ENCODE measurements at places on chromosomes 3 and 15.

DNA sequence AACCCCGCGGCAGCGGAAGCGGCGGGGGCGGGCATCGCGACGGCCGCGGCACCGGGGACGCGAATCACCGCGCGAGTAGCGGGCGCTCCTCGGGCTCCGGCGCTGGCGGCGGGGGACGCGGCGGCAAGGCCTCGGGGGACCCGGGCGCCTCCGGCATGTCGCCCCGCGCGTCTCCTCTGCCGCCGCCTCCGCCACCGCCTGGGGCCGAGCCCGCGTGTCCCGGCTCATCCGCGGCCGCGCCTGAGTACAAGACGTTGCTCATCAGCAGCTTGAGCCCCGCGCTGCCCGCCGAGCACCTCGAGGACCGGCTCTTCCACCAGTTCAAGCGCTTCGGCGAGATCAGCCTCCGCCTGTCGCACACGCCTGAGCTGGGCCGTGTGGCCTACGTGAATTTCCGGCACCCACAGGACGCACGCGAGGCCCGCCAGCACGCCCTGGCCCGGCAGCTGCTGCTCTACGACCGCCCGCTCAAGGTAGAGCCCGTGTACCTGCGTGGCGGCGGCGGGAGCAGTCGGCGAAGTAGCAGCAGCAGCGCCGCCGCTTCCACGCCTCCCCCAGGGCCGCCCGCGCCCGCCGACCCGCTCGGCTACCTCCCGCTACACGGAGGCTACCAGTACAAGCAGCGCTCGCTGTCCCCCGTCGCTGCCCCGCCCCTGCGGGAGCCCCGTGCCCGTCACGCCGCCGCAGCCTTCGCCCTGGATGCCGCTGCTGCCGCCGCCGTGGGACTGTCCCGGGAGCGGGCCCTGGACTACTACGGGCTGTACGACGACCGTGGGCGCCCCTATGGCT lies 675 bp downstream of the RBM15B start:
- DNase-seq = no peak

DNA sequence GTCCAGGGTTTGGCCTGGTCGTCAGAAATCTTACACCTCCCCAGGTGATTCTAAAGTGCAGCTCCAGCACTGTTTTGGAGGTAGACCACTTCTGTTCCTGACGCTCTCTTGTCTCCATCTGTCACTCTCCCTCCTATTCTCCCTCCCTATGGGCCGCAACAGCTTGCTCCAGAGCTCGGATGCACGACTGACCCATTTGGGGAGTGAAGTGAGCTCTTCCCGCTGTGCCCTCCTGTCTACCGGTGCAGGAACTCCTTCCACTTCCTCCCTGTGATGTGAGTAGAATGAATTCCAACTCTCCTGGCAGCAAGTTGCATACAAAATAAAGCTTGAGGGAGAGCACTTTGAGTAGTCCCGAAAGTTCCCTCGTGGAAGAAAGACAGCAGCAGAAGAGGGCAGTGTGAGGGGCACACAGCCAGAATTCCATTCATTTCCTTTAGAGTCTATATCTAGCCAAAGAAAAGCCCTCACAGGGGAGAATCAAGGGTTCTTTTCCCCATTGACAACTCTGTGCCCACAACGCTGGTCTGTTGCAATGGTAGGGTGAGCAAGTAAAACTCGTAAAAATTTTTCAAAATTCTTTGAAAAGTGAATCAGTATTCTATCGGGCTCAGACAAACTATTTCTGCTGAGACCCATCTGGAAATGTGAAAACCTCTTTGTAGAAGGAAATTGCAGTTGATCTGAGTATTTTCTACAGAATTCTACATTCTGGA lies 39.9 kb upstream of the BDH1 start:
- DNase-seq = no peak

- no peak for DNase-seq
Observed at GRCh38 chr3:11592445-11593298, 51.0 kb downstream of the VGLL4 start.

- DNase-seq = no peak
Observed at GRCh38 chr3:17367171-17367570, 375.3 kb downstream of the TBC1D5 start.

DNA sequence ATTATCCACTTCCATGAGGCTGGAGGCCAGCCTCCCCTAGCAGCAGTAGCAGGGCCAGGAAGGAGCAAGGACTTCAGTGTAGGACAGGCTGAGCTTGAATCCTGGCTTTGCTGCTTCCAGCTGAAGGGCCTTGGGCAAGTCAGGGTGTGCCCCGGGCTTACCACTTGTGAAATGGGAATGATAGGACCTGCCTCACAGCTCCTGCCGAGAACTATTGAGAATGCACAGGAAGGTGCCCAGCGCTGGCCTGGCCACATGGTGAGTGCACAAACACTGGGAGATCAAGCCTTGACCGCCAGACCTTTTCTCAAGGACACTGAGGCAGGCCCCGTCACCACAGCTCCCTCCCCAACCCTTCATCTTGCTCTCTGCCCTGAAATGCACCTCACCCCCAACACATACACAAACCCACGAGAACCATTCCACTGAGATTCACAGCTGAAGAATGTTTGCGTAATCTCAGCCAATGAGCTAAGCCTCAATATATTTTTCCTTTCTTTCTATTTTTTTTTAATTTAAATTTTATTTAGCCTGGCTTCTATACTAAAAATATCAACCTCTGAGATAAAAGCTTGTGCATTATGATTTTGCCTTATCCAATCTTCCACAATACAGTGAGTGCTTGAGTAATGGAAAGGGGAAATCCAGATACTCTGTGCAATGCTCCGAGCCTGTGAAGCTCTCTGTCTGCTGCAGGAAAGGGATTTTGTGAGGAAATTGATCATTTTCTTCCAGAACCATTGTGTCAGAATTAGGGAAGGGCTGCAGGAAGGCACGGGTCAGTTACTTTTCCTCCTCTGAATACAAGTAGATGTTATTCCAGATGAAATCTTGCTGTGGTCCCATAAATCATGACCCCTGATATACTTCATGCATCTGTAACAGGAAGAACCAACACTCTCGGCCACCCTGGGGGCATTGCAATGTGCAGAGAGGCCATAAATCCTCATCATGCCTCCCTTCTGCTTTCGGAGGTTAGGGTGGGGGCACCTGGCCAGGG lies 193.9 kb downstream of the TLE3 start:
- no peak for DNase-seq

- DNase-seq = no peak
Observed at GRCh38 chr15:98069256-98069655, 108.8 kb downstream of the ARRDC4 start.

GRCh38 chr3:173660645-173661299 lies 263.2 kb downstream of the NLGN1 start:
- no peak for DNase-seq

DNA sequence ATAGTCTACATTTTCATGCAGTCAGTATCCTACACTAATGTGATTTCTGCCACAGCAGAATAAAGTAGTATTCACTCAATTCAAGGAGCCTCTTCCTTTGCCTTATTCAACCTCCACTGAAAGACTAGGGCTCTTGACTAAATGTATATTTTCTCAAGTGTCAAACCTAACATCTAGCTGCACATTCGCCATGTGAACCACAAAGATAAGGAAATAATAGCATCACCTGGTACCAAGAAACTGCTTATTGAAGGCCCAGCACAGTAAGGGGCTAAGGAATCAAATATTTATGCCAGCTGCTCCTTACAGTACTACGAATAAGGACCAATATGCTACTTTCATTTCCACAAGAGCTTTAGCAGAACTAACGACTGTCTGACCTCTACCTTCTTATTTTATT lies 1.3 kb downstream of the SRP14 start:
- DNase-seq = no peak

DNA sequence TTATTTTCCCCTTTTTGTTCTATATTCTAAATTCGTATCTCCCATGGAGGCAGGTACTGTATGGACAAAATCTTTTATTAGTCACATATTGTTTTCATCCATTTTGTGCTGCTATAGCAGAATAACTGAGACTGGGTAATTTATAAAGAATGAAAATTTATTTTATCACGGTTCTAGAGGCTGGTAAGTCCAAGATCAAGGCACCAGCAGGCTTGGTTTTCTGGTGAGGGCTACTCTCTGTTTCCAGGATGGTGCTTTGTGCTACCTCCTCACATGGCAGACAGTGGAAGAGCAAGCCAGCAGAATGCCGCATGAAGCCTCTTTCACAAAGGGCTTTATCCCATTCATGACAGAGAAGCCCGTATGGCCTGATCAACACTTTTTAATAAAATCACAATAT lies 421.9 kb upstream of the TPRG1 start:
- no peak for DNase-seq

GRCh38 chr3:137970914-137971831 lies 38.8 kb upstream of the CLDN18 start:
- peak; percentile 88 for DNase-seq

- no peak for DNase-seq
Observed at GRCh38 chr15:85636351-85636750, 158.4 kb downstream of the KLHL25 start.

- DNase-seq = no peak
Observed at GRCh38 chr3:65174713-65175112, 486.9 kb upstream of the ADAMTS9 start.

DNA sequence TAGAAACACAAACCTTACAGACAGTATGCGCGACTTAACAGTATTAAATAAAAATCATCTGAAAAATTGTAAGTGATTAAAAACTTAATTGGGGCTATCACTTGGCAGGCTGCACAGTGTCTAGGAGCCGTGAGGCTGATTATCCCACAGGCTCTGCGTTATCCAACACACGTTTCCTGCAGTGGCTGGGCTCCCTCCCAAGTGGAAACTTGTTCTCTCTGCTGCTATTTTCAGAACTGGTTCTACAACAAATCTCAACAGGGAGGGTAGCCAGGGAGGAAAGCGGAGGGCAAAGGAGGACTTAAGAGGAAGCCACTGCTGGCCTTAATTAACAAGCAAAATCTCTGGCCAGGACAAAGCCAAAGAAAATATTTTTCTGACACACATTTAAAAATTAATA lies 555.2 kb downstream of the MAGI1 start:
- DNase-seq = peak; percentile 22

- no peak for DNase-seq
Observed at GRCh38 chr15:55327387-55327786, 8.4 kb downstream of the PIGB start.

DNA sequence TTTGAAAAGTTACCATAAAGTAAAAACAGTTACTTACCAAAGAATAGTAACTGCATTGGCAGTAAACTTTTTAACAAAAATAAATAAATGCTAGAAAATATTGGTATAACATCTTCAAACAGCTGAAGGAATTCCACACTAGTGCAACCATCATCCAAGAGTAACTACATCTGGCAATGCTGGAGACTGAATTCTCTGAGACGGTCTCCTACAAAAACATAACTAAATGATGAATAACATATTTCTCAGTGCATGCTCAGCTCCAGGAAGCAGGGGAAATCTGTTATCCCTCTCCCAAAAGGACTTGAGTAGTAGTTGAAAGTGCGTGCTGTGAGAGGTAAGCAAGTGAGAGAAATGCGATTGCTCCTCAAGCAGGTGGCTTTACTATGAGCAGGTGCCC lies 526.8 kb upstream of the CCDC54 start:
- DNase-seq = no peak

- no peak for DNase-seq
Observed at GRCh38 chr3:177752831-177753230, 555.5 kb upstream of the TBL1XR1 start.

DNA sequence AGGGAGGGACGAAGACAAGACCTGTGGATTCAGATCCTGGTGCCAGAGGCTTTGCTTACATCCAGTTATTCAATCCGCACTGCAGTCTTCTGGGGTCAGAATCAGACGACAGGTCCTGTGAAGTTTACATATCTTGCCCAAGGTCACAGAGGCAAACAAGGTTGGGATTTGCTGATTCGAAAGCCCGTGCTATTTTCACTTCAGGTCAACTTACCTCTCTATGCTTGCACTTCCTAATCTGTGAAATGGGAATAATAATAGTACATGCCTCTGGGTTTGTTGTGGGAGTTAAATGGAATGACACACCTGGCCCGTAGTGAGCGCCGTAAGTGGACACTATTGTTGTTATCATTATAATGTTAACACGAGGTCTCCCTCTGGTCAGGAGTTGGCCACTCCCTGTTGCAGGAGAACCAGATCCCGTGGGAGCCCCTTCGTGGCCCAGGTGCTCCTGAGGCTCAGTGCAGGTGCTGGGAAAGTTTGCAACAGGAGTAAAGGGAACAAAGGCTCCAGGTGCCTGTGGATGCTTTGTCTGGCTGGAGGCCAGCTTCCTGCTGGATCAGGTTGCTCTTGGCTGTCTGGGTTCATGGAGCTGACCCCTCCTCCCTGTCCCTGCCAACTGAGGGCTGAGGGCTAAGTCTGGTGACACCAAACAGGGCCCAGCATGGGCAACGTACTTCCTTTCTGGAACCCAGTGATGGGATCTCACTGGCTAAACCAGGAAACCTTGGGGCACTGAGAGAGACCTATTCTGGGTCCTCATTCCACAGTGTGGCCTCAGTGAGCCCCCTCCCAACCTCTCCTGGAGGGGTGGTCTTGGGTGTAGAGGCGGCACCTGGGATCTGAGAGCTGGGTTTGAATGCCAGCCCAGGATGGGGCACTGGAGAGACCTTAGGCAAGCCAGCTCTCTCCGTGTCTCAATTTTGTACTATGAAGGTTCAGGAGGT lies 40.1 kb upstream of the SEMA4B start:
- DNase-seq = no peak

DNA sequence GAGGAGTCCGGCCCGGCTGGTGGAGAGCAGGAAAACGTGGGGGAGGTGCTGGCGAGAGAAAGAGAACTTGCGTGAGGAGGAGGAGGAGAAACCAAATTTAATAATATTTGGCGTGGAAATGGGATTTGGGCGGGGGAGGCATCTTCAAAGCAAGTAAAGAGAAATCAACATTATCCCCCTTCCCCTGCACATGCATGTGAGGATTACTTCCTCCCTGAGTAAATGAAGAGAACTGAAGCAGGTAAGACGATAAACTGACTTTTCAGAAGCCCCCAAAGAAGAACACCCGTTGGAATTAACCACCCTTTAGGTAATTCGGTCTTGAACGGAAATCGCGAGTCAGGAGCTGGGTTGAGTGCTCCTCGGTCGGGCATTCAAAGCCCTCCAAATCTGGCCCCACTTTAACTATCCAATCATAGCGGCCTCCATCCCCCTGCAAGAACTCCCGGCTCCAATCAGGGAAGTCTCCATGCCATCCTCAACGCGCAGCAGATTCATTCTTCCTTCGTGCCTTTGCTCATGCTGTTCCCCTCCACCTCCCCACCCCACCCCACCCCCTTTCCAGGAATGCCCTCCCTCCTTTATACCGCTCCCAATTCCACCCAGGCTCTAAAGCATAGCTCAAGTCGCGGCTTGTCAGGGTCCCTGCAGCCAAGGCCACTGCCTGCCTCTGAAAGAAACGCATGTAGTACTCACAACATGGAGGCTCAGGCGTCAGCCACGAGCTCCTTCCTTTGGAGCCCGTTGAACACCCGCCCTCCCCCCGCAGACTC lies 545 bp upstream of the RFX7 start:
- DNase-seq = peak; percentile 64

GRCh38 chr15:59174151-59174834 lies 32.4 kb upstream of the LDHAL6B start:
- no peak for DNase-seq

- DNase-seq = no peak
Observed at GRCh38 chr3:66487465-66487864, 13.4 kb downstream of the LRIG1 start.

- no peak for DNase-seq
Observed at GRCh38 chr3:45642731-45643152, 46.5 kb upstream of the SACM1L start.

GRCh38 chr3:13508496-13508895 lies 28.4 kb downstream of the HDAC11 start:
- DNase-seq = no peak

All from head of caudate nucleus (tissue), 42 donors.